Fibroblast of skin of left quadriceps (primary cell): ENCODE measurements at places on chromosomes 3 and 15.
A peak's percentile ranks its signal among the peaks of the same experiment; 100 is the strongest.

GRCh38 chr15:49290191-49290590 is 120.1 kb downstream of the GALK2 start:
- DNase-seq, result no peak

DNA sequence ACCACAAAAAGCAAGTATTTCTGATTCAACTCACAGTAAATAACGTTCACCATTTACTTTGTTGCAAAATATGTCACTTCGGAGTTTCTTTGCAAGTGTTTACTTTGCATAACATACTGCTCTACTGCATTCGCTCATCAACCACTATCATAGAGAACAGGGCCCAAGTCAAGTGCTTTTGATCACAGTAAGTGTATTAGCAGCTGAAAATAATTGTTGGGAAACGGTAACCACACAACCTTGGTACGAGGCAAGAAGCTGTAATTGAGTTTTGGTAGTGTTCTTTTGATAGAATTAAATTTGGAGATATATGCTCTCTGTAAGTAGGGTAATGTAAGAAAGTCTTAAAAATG is 80.1 kb downstream of the SATB1 start:
- DNase-seq, result no peak

GRCh38 chr3:65348398-65348995 is 660.7 kb upstream of the ADAMTS9 start:
- DNase-seq, result peak; percentile 60

DNA sequence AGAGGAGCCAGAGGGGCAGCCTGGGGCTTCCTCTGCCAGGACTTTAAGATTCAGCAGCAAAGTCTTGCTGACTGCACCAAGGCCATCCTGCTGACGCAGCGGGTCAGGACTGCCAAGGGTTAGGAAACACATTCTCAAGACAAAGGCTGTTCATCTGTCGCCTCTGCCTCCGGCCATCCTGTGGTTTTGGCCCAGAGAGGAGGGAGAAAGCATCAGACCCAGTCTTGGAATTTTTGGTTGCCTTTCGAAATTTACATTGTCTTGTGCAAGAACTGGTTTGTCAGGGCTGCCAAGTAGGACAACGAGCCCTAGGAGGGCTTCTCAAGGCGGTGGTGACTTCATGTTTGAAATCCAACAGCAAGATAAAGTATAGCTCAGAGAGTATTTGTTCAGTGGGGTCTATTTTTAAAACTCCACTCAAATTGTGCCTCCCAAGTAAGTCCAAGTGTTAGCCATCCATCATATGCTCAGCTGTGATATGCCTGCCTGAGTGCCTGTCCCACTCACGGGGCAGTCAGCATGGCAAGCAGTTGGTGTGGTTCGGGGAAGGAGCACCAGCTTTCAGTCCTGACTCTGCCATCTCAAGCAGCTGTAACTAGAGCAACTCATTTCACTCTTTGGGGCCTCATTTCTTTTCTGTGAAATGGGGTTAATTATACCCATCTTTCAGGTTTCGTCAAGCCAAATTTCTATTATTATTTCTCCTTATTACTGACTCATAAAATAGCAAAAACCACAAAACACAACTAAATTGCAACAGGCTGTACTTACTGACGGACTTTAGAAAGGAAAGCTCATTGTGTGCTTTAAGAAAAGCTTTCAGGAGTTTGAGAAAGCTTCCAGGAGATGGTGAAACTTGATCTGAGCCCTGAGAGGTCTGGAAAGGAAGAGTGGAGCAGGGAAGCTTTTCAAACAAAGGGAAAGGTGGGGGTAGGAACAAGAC is 42.4 kb upstream of the RHO start:
- peak; percentile 70 for DNase-seq

DNA sequence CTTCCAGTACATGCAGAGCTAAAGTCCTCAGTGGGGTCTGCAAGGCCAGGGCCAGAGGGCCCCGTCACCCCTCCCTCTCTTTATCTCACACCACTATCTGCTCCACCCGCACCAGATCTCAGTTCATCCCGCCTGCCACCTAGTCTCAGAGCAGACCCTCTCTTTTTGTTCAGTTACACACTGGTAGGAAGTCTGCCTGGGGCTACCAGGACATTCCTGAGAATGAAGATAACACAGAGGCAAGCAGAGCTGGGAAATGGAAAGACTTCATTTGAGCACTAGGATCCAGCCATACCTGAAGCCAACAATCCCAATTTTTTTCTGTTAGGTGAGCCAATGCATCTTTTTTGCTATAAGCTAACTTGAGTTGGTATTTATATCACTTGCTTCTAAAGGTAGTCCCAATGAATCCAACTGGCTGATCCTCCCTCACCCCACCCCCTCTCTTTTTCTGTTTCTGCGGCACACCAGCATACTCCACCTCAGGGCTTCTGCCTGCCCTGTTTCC is 24.5 kb downstream of the ATP2B2 start:
- DNase-seq, result no peak

DNA sequence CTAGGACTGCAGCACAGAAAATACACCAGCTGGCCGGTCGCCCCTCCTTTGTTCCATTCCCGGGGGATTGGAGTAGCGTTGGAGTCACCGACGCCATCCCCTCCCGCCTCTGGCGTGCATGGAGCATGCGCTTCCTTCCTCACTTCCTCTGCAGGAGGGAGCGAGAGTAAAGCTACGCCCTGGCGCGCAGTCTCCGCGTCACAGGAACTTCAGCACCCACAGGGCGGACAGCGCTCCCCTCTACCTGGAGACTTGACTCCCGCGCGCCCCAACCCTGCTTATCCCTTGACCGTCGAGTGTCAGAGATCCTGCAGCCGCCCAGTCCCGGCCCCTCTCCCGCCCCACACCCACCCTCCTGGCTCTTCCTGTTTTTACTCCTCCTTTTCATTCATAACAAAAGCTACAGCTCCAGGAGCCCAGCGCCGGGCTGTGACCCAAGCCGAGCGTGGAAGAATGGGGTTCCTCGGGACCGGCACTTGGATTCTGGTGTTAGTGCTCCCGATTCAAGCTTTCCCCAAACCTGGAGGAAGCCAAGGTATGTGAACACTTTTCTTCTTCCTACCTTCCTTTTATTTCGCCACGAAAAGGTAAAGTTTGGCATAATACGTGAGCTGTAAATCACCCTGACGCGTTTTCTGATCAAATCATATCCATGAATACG is at the start of gene SCG3:
TSS of gene SCG3 (plus strand) at position 201 of the 661 bp plus-strand sequence. CDS start at position 454, 253 bp downstream.
- DNase-seq, result peak; percentile 28

GRCh38 chr15:68829068-68829467 is 8.4 kb upstream of the ANP32A start:
- no peak for DNase-seq

GRCh38 chr3:69189487-69189886 is 67.1 kb upstream of the LMOD3 start:
- no peak for DNase-seq

- no peak for DNase-seq
Observed at GRCh38 chr3:187504435-187504834, 136.2 kb downstream of the RTP4 start.

DNA sequence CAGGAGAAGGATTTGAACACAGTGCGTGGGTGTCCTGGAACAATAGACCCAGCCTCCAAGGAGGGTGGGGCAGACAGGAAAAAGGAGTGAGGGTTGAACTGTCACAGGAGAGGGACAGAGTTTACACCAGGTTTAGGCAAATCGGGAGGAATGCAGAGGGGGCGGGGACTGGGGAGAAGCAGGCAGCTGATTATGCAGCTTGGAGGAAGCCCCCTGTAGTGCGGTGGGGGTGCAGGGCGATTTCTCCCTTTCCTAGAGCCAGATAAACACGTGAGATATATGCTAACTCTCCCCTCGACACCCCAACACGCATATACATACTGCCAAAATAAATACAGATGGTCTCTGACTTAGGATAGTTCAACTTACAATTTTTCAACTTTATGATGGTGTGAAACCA is 108.6 kb upstream of the PRR20G start:
- no peak for DNase-seq

DNA sequence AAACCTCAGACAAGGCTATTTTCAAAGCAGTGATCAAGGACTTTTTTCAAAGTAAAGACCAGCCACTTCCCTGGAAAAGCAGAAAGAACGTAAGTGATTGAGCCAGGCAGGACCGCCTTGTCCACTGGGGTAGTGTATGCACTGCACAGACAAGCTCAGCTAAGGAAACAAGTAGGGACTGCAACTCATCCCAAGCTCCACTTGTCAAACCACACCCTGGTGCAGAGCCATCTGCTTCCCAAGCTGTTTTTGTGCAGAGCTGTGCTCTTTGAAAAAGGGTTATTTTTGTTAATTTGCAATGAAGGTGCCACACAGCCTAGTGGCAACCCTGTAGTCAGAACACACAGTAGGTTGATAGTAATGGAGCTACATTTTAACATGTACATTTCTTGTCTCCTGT is 193.3 kb downstream of the ADAMTS9 start:
- DNase-seq, result no peak

GRCh38 chr3:42353631-42354030 is 56.8 kb downstream of the LYZL4 start:
- no peak for DNase-seq

DNA sequence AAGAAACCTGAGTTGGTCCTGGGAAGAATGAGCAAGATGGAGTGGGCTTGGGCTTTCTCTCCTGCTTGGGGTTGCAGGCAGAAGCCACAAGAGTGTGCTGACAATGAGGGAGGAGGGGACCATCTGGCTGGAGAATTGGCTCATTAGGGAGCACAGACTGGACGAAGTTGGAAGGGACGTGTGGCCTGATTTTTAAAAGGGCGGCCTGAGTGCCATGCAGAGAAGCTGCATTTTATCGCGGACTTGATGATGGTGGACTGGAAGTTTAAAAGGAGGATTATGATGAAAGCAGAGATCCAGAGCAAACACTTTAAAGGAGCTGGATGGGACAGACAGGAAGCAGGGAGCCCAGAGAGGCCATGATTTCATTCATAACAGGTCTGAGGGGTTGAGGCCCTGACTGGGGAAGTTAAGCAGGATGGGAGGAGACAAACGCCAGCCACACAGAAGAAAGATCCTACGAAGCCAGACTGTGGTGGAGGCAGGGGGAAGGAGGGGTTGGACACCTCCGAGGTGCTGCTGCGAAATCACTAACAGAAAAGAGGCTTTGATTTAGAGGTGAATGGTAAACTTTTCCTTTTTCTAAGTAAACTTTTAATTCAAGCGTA is 23.6 kb downstream of the TLNRD1 start:
- no peak for DNase-seq

DNA sequence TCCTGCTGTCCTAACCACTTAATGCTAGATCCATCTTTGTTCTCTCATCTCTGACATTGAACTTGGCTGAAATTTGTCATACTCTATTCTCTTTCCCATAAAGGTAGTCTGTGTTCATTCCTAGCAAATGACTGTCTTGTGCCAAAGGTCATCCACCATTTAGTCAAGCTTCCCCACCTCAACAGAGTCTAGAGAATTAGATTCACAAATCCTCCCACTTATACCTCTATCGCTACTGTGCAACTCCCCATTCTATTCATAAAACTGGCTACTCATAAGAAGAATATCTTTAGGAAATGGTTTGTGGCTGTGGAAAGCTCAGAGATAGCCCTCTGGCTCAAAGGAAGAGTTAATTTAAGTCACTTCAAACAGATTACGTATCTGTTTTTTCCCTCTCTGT is 59.7 kb upstream of the MBNL1 start:
- no peak for DNase-seq

DNA sequence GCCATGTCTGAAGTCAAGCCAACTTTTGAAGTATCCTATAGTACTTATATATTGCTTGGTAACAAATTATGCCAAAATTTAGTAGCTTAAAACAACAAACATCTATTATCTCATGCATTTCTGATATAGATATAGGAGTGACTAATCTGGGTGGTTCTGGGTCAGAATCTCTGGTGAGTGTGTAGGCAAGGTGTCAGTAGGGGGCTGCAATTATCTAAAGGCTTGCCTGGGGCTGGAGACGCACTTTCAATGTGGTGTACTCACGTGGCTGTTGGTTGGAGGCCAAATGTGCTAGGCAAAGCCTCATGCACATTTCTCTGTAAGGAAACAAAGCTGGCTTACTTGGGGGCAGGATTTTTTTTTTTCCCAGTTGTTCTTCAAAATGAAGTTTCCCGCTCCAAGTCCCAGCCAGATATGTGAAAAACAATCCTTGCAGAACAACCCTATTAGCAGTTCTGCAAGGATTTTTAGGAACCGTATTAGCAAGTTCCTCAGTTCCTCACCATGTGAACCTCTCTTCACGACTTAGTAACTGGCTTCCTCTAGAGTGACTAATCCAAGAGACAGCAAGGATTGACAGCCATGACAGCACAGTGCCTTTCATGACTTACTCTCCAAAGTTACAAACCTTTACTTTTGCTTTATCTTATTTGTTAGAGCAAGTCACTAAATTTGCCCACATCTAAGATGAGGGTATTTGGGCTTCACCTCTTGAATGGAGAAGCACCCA is 25.8 kb downstream of the GREM1 start:
- no peak for DNase-seq

- DNase-seq, result no peak
Observed at GRCh38 chr3:194998417-194998816, 272.5 kb downstream of the XXYLT1 start.

DNA sequence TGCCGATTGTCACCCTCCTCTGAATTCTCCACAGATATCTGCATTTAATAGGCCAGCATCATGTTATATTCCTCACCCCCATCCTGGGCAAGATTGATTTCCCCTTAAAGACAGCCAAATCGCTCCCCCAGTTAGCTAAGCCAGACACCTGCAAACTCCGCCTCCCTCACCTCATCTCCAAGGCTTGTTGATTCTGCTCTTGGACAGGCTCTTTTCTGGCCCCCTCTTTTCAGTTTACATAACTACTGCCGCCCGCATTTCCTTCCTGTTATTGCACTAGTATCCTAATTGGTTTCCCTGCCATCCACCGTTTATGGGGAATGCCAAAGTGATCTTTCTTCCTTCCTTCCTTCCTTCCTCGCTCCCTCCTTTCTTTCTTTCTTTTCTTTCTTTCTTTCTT is 214.7 kb upstream of the MRPL3 start:
- no peak for DNase-seq

- no peak for DNase-seq
Observed at GRCh38 chr15:71465131-71465955, 345.0 kb upstream of the NR2E3 start.

GRCh38 chr15:51600114-51600513 is 22.5 kb downstream of the DMXL2 start:
- DNase-seq, result no peak
